Cerebellum (tissue), 4 donors: ENCODE measurements at places on chromosomes 5 and 9. TPM values are rescaled to one million over a fixed set of nuclear protein-coding genes. Genes with fewer than 3 reads are reported as not detected.

Gene SELENOP
- total RNA-seq: 82.0 TPM

Gene TGFBR1
- total RNA-seq: 51.7 TPM

GRCh38 chr9:133464638-133465037 lies 4.9 kb downstream of the CACFD1 start:
- DNase-seq: no peak

- DNase-seq: no peak
These were observed 6.1 kb downstream of the GLIPR2 start for GRCh38 chr9:36142510-36143244.

DNA sequence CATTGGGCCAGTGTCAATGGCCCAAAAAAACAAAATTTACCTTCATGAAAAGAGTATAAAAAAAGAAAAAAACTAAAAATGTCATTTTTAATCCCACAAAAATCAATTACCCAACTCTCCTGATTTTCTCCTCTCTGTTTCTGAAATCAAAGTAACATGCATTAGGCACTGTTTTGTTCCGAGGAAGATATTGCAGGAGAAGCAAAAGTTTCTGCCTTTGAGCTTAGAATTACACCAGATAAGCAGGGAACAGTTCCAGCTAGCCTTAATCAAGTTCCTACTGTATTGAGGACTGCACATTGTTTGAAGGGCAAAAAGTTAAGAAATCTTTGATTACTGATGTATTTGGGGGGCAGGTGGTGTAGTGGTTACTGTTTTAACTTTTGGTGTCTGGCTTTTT lies 1.1 kb upstream of the PRKAA1 start:
- no peak for DNase-seq

GRCh38 chr9:34559624-34560455 lies 29.7 kb downstream of the CNTFR start:
- no peak for DNase-seq

DNA sequence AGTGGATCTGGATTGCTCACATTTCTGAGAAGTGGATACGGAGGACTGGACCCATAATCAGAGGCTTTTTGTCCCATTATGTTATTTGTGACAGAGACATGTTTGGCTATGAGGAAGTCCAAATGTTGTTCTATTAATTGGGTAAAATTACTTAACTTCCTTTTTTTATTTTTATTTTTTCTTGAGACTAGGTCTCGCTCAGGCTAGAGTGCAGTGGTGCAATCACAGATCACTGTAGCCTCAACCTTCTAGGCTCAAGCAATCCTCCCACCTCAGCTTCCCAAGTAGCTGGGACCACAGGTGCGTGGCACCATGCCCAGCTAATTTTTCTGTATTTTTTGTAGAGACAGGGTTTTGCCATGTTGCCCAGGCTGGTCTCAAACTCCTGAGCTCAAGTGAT lies 11.9 kb upstream of the PGGT1B start:
- DNase-seq: no peak

- DNase-seq: no peak
These were observed 218.0 kb upstream of the C9orf72 start for GRCh38 chr9:27791311-27791710.
